ENCODE measurements at places on chromosomes 7 and 10. TPM values are rescaled to one million over a fixed set of nuclear protein-coding genes. Genes with fewer than 3 reads are reported as not detected.

- H3K4me3 ChIP-seq, result no peak overlapping the region
- H3K27ac ChIP-seq, result no peak overlapping the region
- DNase-seq, result no peak
- H3K36me3 ChIP-seq, result no peaks in the 10 kb centered on the region
Measured at GRCh38 chr10:72687035-72687434, 4.9 kb upstream of the MCU start.

DNA sequence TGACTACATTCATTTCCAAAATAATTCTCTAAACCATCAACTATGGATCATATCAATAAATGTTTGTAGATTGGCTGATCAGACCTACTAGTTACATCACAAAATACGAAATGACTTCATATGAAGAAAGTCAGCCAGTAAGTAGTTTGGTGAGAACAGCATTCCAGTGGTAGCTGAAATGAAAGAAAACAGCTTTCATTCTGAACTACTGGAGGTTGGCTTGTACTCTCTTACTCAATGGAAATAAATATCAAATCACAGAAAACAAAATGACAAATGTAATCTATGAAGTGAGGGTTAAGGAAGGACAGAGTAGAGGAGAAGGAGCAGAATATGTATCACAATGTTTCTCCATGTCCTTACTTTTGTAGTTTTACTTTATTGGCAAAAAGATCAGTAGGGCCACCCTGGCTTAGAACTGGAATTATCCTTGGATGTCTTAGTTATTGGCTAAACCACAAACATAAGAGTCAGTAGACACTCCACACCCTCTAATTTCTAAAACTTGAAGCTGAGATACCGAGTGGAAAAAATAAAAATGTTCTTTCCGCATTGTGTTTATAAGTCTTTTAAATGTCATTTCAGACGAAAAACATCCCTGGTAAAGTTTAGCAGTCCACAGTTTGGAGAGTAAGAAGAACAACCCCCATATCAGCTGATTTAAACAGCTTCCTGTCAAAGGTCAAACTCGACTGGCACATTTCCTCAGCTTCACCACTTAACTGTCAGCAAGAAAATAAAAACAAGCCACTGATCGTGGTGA lies 74.0 kb upstream of the DGKI start:
- peaks cover 60% of the 10 kb centered on the region for H3K4me1 ChIP-seq
- no peaks in the 10 kb centered on the region for H3K27me3 ChIP-seq
- H3K27ac ChIP-seq, result peak overlapping the region; percentile 70
- H3K36me3 ChIP-seq, result no peaks in the 10 kb centered on the region
- DNase-seq, result no peak

GRCh38 chr10:52437205-52437646 lies 123.1 kb downstream of the DKK1 start:
- DNase-seq, result no peak
- H3K4me3 ChIP-seq, result no peak overlapping the region
- H3K27ac ChIP-seq, result no peak overlapping the region
- H3K36me3 ChIP-seq, result no peaks in the 10 kb centered on the region

- no peak for DNase-seq
- no peaks in the 10 kb centered on the region for H3K27me3 ChIP-seq
- peaks cover 7% of the 10 kb centered on the region for H3K4me1 ChIP-seq
- no peaks in the 10 kb centered on the region for H3K36me3 ChIP-seq
- no peak overlapping the region for H3K4me3 ChIP-seq
Measured at GRCh38 chr7:155259866-155260497, 37.7 kb upstream of the INSIG1 start.

- H3K4me1 ChIP-seq, result no peaks in the 10 kb centered on the region
- H3K4me3 ChIP-seq, result no peak overlapping the region
- DNase-seq, result no peak
Measured at GRCh38 chr7:101401390-101402080, 38.9 kb downstream of the COL26A1 start.

GRCh38 chr10:124041675-124042445 lies 51.5 kb downstream of the CHST15 start:
- H3K4me1 ChIP-seq, result peaks cover 3% of the 10 kb centered on the region
- H3K36me3 ChIP-seq, result no peaks in the 10 kb centered on the region

DNA sequence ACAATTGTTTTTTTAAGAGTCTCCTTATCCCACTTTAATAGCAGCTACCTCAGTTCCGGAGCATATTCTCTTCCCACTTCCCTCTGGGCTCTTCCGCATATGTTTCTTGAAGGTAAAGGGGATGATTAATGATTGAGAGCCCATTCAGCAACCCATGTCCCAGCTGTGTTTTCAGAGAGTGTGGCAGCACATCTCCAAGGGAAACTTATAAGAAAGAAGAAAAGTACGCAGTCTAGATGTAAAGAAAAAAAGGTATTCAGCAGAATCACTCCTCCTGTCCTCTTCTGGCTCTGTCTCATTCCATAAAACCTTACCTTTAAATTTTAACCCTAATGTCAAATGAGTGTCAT lies 9.7 kb upstream of the ANKRD7 start:
- H3K27ac ChIP-seq, result no peak overlapping the region
- DNase-seq, result no peak
- H3K4me3 ChIP-seq, result peak overlapping the region; percentile 48
- peaks cover 12% of the 10 kb centered on the region for H3K4me1 ChIP-seq
- no peaks in the 10 kb centered on the region for H3K36me3 ChIP-seq

GRCh38 chr7:91661727-91662126 lies 218.8 kb downstream of the MTERF1 start:
- no peak for DNase-seq
- H3K27me3 ChIP-seq, result no peaks in the 10 kb centered on the region
- H3K27ac ChIP-seq, result no peak overlapping the region
- no peaks in the 10 kb centered on the region for H3K36me3 ChIP-seq
- no peaks in the 10 kb centered on the region for H3K4me1 ChIP-seq
- H3K4me3 ChIP-seq, result no peak overlapping the region

MKRN1 gene
- 49.4 TPM for total RNA-seq

IGF2BP3 gene
- total RNA-seq, result not detected
